CD4-positive, alpha-beta memory T cell (primary cell): ENCODE measurements at places on chromosomes 4 and X. TPM values are rescaled to one million over a fixed set of nuclear protein-coding genes. Genes with fewer than 3 reads are reported as not detected.

DIPK2B gene
- not detected for total RNA-seq

TIGD2 gene
- 7.1 TPM for total RNA-seq

CXCL1 gene
- total RNA-seq = not detected

MUC7 gene
- total RNA-seq = not detected

MTMR8 gene
- 8.3 TPM for total RNA-seq

TAF7L gene
- total RNA-seq = not detected

VCX3A gene
- total RNA-seq = not detected

PPEF2 gene
- 0.36 TPM for total RNA-seq

EDA gene
- 4.0 TPM for total RNA-seq

PF4V1 gene
- not detected for total RNA-seq

CYTL1 gene
- total RNA-seq = not detected

INTS12 gene
- total RNA-seq = 17.5 TPM

PCDH11X gene
- total RNA-seq = not detected

FAAH2 gene
- 25.6 TPM for total RNA-seq

FOXO4 gene
- total RNA-seq = 41.9 TPM
